Glutamatergic neuron (in vitro differentiated cells): ENCODE measurements at places on chromosomes 5 and 9. TPM values are rescaled to one million over a fixed set of nuclear protein-coding genes. Genes with fewer than 3 reads are reported as not detected.

DNA sequence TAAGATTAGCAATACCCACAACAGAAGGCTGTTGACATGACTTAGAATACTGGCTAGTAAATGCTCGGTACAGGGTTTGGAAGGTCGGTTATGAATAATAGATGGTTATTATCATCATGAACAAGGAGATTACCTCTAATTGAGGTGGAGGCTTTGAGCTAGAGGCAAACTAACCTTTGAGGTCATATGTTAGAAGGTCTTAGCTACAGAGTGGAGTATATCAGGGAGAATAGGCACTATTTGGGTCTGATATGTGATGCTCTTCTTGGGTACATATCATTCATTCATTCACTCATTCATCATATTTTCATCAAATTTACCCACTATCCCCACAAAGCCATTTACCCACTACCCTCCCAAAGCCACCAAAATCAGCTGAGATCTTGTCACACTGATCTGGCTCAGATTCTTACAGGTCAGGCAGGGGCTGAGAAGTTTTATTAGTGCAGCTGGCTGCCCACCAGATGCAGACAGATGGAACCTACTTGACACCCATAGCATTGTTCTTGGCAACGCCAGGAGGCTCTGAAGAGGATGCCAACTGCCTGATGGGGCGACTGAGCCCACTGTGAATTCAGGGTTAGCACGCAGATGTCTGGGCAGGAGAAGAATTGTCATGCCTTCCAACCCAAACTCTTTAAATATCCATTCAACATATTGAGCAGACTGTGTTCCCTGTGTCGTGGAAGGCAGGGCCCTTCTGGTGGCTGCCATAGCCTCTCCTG lies 90.2 kb upstream of the SH3PXD2B start:
- DNase-seq = no peak

Gene TXNDC8
- not detected for total RNA-seq

DNA sequence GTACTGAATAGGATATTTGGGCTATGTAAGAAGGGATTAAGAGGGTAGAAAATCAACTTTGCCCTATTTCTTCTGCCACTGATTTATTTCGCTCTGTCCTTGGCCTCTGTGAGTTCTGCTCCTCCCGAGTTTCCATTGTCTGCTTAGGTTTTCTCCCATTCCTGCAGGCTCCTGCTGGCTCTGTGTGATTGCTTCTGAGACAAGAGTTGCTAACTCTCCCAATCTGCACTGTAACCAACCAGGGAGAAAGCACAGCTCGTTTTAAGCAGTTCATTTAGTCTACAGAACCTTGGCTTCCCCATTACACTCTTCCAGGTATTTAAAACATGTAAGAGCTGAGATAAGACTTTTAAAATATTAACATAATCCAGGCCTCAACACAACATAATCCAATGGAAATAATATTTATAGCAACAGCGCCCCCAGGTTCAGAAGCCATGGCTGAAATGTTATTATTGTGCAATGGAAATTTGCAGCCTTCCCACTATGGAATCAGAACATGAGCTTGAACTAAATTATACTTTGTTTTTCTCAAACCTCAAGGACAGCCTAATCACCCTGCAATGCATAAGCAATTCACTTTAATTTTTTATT lies 203.5 kb downstream of the ERCC6L2 start:
- no peak for DNase-seq

Gene IL33
- not detected for total RNA-seq
